ENCODE measurements at places on chromosomes 5 and 9. TPM values are rescaled to one million over a fixed set of nuclear protein-coding genes. Genes with fewer than 3 reads are reported as not detected.

Gene C5orf52
- polyA plus RNA-seq: not detected

Gene SCGB3A1
- 7.0 TPM for polyA plus RNA-seq

Gene BHMT
- 0.14 TPM for polyA plus RNA-seq

Gene ZFP37
- 0.34 TPM for polyA plus RNA-seq

Gene SLC4A9
- 1.0 TPM for polyA plus RNA-seq

Gene NR5A1
- polyA plus RNA-seq: 0.05 TPM

Gene IER5L
- 14.3 TPM for polyA plus RNA-seq

Gene CA9
- polyA plus RNA-seq: 17.9 TPM

Gene KCNV2
- not detected for polyA plus RNA-seq

Gene WDR38
- polyA plus RNA-seq: not detected

Gene ZNF366
- polyA plus RNA-seq: 0.46 TPM

Gene VCAN
- 1.4 TPM for polyA plus RNA-seq

Gene CDC25C
- polyA plus RNA-seq: not detected

Gene SARDH
- 18.5 TPM for polyA plus RNA-seq

Gene CDC23
- 10.5 TPM for polyA plus RNA-seq

Gene SPINK5
- 0.23 TPM for polyA plus RNA-seq

Gene HAVCR1
- polyA plus RNA-seq: not detected

Gene NR2F1-AS1
- 4.4 TPM for polyA plus RNA-seq

Gene OBP2B
- not detected for polyA plus RNA-seq

Gene LTC4S
- polyA plus RNA-seq: 10.9 TPM

Gene SIT1
- 0.45 TPM for polyA plus RNA-seq

Gene TAS2R1
- polyA plus RNA-seq: not detected

Gene IRX4
- not detected for polyA plus RNA-seq
